ENCODE measurements at places on chromosomes 4 and X. TPM values are rescaled to one million over a fixed set of nuclear protein-coding genes. Genes with fewer than 3 reads are reported as not detected.
A peak's percentile ranks its signal among the peaks of the same experiment; 100 is the strongest.

GRCh38 chr4:85860066-85860740 lies 385.3 kb downstream of the ARHGAP24 start:
- DNase-seq = no peak

- DNase-seq = no peak
These were observed 18.1 kb downstream of the SOWAHB start for GRCh38 chr4:76879731-76880364.

TIGD2 gene
- total RNA-seq = 6.4 TPM

DNA sequence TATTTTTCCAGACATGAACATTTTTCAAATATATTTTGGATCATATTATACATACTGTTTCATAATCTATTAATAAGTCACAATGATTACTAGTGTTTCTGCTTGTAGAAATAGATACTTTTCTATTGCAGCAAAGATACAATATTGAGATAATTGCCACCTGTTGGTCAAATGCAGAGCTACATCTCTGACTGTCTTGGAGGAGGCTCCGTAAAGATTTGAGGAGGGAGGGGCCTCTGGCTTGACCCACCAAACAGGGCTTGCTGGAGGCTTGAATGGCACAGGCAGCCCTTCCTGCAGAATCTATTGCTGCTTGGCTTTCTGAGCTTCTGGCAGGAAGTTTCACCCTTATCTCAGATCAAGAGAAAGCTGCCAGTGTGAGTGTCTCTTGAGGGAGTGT lies 99.3 kb upstream of the ARMCX2 start:
- DNase-seq = no peak

ADAMTS3 gene
- 1.9 TPM for total RNA-seq

FGB gene
- 21,431 TPM for total RNA-seq

SH3D19 gene
- total RNA-seq = 11.0 TPM

SPANXN4 gene
- not detected for total RNA-seq

PQBP1 gene
- total RNA-seq = 22.0 TPM

DNA sequence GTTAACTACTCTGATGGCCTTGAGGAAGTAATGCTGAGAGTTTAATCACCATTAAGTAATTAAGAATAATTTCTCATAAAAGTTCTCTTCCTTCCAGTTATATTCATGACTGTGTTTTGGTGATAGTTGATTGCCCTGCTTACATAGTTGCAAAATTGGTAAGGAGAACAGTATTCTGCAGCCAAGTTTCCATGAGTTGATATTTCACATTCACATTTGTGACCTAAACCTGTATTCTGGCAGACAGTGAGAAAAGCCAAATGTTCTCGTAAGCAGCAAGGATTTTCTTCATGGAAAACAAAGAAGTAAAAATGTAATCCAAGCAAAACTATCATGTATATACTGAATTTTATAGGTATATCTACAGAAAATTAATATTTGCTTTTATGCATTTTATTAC lies 187.8 kb upstream of the NUDT6 start:
- no peak for DNase-seq

DNA sequence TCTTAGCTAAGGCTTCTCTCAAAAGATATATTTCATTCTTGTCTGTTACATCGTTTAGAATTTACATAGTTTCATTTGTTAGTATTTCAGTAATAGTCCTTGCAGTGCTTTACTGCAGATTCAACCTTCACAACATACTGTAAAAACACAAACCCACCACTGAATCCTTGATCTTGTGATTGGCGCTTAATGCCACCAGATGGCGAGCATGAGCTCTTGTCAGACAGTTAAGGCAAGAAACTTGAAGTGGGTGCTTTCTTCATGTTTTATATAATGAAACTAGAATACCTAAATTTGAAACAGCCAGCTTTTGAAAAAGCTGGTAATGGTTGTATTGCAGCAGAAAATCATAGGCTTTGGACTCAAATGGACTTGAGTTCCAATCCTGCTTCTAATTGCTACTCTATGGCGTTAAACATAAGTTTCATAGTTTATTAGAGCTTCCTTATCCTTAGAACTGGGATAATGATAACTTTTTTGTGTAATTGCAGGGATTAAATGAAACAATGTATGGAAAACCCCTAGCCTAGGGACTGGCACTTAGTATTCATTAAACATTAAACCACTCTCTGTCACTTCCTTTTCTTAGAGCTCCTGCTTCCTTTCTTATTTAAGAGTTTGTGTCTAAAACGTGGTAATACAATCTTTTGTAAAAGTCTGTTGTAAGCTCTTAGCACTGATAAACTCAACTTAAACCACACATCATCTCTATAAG lies 95.1 kb downstream of the USP9X start:
- DNase-seq = no peak

FRG1 gene
- total RNA-seq = 17.3 TPM

GDPD2 gene
- total RNA-seq = not detected

- DNase-seq = no peak
These were observed 4.1 kb downstream of the RHOXF1 start for GRCh38 chrX:120111611-120112010.

DNA sequence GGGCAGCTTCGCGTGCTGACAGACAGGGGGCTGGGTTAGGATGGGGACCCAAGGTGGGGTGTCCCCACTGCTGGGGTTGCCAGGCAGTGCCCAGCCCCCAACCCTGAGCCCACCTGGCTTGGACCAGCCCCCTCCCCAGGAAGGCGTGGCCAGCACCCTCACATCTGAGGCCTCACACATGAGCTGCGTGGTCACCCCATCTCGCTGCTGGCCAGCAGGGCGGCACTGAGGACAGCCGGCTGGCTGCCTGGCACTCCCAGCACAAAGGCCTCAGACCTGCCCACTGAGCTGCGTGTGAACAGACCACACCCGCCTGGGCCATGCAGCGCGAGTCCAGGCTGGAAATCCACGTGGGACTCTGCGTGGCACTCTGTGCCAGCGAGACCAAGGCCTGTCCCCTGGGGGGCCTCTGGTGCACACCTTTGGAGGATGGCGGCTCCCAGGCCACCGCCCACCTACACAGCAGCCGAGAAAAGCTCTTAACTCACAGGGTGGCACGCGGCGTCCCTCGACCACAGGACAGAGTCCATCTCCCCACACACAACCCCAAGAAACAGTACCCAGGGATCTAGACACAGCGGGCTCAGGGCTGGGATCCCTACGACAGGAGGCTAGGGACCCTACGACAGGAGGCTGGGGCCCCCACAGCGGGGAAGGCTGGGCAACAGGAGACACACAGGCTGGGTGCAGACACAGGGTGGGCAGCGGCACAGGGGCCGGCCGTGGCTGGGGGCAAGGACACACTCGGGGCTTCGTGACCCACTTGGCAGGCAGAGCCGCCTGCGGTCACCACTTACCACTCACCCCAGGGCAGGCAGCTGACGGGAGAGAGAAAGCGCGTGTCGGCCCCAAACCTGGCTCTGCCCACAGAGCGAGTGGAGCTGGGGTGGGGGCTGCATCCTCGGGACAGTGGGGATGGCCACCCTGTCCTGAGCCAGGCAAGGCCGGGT lies 9.8 kb downstream of the DGKQ start:
- no peak for DNase-seq

CFAP47 gene
- total RNA-seq = not detected

GRCh38 chr4:17810260-17811077 lies at the start of the genes DCAF16 and NCAPG:
Gene DCAF16, minus strand, starts transcription at chr4:17810757. Its CDS starts 6,616 bp downstream, at chr4:17804141.
Gene NCAPG, plus strand, starts transcription at chr4:17810979. Its CDS starts 99 bp downstream, at chr4:17811078.
- DNase-seq = peak; percentile 99

ADGRG4 gene
- total RNA-seq = not detected

NUDT10 gene
- 2.4 TPM for total RNA-seq

DNA sequence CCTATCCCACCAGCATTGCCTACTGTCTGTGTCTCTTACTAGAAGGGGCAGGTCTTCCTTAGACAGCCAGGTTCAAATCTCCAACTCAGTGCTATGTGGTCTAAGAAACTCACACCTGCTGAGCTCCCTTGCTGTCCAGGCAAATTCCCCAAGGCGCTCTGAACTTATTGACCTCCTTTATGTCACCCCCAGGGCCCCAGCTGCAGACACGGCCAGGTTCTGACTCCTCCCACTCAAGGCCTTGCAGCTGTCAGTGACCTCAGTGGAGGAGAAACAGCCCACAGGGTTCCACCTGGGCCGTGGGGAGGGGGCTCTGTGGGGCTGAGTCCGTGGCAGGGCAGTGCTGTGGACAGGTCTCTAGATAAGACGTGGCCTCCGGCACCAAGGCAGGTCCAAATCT lies 42.1 kb upstream of the PSAPL1 start:
- no peak for DNase-seq

HS3ST1 gene
- 0.28 TPM for total RNA-seq

WNK3 gene
- 4.3 TPM for total RNA-seq

CXCL3 gene
- total RNA-seq = 0.75 TPM

GRCh38 chr4:36316607-36317006 lies 35.2 kb downstream of the DTHD1 start:
- DNase-seq = no peak

DNA sequence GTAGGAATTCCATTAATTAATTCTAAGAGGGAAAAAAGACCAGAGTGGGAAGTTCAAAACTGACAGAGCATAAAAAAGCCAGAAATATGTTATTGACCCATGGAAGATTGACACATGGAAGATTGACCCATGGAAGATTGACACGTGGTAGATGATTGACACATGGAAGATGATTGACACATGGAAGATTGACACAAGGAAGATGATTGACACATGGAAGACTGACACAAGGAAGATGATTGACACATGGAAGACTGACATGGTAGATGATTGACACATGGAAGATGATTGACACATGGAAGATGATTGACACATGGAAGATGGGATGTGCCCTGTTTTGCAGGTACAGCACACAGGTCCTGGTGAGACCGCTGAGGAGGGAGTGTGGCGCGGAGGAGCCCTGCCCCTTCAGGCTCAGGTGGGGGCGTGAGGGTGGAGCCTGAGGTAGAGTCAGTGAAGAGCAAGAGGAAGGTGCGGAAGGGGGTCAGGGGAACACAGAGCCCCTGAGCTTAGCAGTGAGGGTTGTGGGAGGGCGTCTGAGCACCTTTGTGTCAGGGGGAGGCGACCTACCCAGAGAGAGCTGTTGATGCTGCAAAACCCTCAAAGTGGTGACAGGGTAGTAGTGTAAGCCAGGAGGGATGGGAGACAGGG lies 15.8 kb upstream of the PDE6B start:
- DNase-seq = no peak

FGFRL1 gene
- 15.2 TPM for total RNA-seq

DNA sequence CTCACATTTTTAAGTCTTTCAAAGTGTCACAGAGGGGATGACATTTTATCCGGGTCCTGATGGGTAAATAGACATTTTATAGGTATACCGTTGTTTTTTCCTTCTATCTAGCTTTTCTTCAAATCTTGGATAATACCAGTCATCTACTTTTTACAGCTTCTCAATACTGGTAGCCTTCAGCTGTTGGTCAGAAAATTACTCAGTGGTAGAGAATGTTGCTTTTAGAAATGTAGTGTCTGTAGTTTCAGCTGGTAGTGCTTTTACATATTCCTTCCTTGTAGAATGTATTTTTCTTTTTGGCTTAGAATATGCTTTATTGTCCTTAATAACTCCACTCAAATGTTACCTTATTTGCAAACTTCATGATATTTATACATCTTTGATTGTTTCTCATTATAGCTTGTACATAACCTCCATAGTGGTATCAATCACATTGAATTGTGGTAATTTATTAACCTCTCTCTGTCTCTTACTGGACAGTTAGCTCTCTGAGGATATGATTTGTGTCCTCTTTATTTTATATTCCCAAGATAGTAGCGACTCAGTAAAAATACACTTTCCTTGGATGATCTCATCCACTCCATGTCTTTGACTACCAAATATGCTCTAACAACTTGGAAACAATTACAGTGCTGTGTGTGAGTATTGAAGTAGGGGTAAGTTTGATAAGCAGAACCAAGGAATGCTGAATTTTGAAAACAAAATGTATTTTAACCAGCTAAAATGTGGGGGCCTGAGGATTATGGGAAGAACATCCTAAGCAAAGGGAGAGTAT lies 53.8 kb downstream of the RAP1GDS1 start:
- DNase-seq = no peak
